ENCODE measurements at places on chromosomes 3 and 15. TPM values are rescaled to one million over a fixed set of nuclear protein-coding genes. Genes with fewer than 3 reads are reported as not detected.

RTP4 gene
- 3.2 TPM for total RNA-seq

GRCh38 chr3:50256978-50257890 is 11.7 kb upstream of the SEMA3B start:
- H3K27ac ChIP-seq: peak overlapping the region; percentile 98
- H3K36me3 ChIP-seq: no peaks in the 10 kb centered on the region
- H3K4me3 ChIP-seq: no peak overlapping the region
- H3K27me3 ChIP-seq: no peaks in the 10 kb centered on the region

COPS2 gene
- 62.6 TPM for total RNA-seq

- DNase-seq: no peak
- no peaks in the 10 kb centered on the region for H3K27me3 ChIP-seq
- no peaks in the 10 kb centered on the region for H3K36me3 ChIP-seq
These were observed 1.3 kb downstream of the FXR1 start for GRCh38 chr3:180913581-180914404.

DNA sequence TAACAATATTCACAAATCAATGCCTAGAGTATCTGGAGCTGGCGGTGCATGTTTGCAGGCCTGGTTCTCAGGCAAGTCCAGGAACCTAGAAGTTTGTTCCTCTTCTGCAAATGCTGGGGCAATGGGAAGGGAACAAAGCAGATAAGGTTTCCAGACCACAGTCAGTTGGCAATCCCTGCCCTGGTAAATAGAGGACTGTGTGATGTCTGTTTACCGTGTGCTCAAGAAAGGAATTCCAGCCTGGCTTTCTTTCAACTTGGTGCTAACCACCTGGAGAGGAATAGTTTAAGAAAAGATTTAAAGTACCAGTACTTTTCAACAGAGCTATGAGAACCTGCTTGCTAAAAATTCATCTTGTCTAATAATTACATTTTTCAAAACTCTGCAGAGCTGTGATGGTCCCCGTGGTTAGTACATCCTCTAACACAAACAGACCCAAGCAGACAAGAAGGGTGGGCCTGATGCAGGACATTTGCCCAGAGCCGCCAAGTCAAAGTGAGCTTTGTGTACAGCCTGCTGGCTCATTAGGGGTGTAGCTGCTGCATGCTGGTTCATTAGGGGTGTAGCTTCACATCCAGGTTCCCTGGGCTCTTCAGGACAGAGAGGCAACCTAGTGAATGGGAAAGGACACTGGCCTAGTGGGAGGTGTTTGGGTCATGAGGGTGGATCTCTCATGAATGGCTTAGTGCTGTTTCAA is 220.5 kb downstream of the SQOR start:
- no peaks in the 10 kb centered on the region for H3K27me3 ChIP-seq
- peaks cover 3% of the 10 kb centered on the region for H3K4me1 ChIP-seq
- DNase-seq: peak; percentile 37
- no peaks in the 10 kb centered on the region for H3K36me3 ChIP-seq
- H3K27ac ChIP-seq: peak overlapping the region; percentile 39
- H3K4me3 ChIP-seq: no peak overlapping the region

DNA sequence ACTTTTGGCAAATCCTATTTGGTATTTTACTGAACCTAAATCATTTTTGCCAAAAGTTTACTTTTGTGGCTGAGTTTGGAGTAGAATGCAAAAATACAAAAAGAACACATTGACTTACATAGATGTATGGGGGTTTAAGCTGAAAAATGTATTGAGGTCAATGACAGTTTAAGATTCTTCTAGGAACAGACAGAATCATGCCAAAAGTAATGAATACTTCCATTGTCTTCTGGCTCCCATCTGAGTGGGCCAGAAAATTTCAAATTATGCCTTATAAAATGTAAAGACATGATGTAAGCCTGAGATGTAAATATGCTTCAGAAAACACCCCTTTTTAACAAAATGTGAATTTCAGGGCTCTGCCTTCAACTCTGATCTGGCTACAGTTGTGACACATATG is 375.1 kb upstream of the DPH6 start:
- H3K4me3 ChIP-seq: no peak overlapping the region
- no peak overlapping the region for H3K27ac ChIP-seq
- H3K4me1 ChIP-seq: no peaks in the 10 kb centered on the region
- DNase-seq: no peak

GRCh38 chr3:147391781-147392624 is 14.3 kb downstream of the ZIC4 start:
- no peaks in the 10 kb centered on the region for H3K36me3 ChIP-seq
- peaks cover 4% of the 10 kb centered on the region for H3K4me1 ChIP-seq

DNA sequence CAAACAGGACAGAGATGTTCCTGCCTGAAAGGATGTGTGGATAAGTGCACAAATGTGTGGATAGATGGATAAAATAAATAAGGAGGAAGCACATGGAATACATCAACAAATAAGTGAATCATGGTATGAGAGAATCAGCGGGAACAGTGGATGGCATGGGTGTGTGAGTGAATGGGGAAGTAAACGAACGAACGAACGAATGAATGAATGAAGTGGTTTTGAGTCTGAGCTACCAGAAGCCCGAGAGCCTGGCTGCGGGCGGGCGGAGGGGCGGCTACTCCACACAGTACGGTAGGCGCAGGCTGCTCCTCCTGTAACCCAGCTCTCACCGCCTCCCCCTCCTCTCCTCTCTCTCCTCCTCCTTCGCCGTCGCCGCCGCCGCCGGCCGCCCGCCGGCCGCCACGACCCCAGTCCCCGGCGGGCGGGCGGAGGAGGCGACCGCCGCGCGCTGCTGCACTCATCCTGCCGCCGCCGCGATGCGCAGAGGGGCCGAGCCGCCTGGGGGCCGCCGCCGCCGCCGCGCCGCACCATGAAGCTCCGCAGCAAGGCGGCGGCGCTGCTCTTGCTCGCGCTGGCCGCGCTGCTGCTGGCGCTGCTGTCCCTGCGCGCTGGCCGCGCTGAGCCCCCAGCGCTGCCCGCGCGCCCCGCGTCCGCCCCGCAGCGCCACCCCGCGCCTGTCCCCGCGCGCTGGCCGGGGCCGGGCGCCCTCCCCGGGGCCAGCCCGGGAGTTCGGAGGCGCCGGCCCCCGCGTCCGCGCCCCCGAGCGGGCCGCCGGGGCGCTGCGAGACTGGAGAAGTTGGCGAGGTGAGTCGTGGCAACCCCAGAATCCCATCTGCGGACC is at the start of gene GXYLT2:
TSS of gene GXYLT2 (plus strand) at position 342 of the 841 bp plus-strand sequence. CDS start at position 530, 188 bp downstream.
- no peaks in the 10 kb centered on the region for H3K27me3 ChIP-seq
- peak; percentile 85 for DNase-seq
- no peaks in the 10 kb centered on the region for H3K36me3 ChIP-seq

GRCh38 chr3:115146032-115146417 is 1.1 kb downstream of the ZBTB20 start:
- H3K36me3 ChIP-seq: no peaks in the 10 kb centered on the region
- H3K4me3 ChIP-seq: peak overlapping the region; percentile 83
- peak overlapping the region; percentile 97 for H3K27ac ChIP-seq
- DNase-seq: peak; percentile 70
- no peaks in the 10 kb centered on the region for H3K27me3 ChIP-seq
- peaks cover 15% of the 10 kb centered on the region for H3K4me1 ChIP-seq

PDCD10 gene
- total RNA-seq: 45.0 TPM

LARP6 gene
- total RNA-seq: 10.0 TPM

DNA sequence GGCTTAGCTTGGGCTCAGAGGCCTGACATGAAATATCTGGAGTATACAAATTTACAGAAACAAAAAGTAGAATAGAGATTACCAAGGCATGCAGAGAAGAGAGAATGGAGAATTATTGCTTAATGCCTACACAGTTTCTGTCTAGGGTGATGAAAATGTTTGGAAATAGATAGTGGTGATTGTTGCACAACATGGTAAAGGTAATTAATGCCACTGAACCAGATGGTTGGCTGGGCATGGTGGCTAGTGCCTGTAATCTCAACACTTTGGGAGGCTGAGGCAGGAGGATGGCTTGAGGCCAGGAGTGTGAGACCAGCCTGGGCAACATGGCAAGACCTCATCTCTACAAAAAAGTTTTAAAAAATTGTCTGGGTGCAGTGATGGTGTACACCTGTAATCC is 46.6 kb upstream of the OSBPL11 start:
- no peaks in the 10 kb centered on the region for H3K27me3 ChIP-seq
- H3K27ac ChIP-seq: no peak overlapping the region
- H3K36me3 ChIP-seq: no peaks in the 10 kb centered on the region
- no peak overlapping the region for H3K4me3 ChIP-seq
- DNase-seq: peak; percentile 19

GRCh38 chr3:118882353-118882947 is 152.2 kb downstream of the IGSF11 start:
- no peaks in the 10 kb centered on the region for H3K36me3 ChIP-seq
- H3K4me1 ChIP-seq: no peaks in the 10 kb centered on the region
- H3K27me3 ChIP-seq: no peaks in the 10 kb centered on the region
- peak; percentile 39 for DNase-seq
- H3K4me3 ChIP-seq: no peak overlapping the region
- no peak overlapping the region for H3K27ac ChIP-seq

- H3K27me3 ChIP-seq: no peaks in the 10 kb centered on the region
- H3K36me3 ChIP-seq: no peaks in the 10 kb centered on the region
- no peak for DNase-seq
- peak overlapping the region; percentile 63 for H3K27ac ChIP-seq
These were observed 393.5 kb upstream of the TBL1XR1 start for GRCh38 chr3:177590826-177591225.

ASB14 gene
- total RNA-seq: 0.13 TPM
